Hematopoietic multipotent progenitor cell treated with erythropoietin and hydrocortisone succinate and interleukin-3 and kit ligand, for 6 days (in vitro differentiated cells): ENCODE measurements at places on chromosomes 6 and 20.

DNA sequence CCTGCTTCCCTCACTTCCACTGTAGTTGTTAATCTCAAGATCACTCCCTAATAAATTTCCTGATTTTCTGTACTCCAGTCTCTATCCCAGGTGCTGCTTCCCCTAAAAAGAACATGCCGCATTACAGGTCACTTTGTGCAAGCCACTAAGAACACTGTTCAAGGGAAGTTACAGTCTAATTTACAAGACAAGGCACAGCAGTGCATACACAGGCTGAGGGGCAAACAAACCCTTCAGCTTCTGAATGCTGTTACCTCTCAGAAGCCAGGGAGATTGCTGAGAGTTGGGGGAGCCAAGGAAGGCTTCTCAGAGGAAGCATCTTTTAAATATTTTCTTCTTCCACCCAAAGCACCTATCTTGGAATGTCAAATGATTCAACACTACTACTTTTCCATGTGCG lies 445.3 kb upstream of the FLRT3 start:
- DNase-seq = no peak

GRCh38 chr6:116409756-116410155 lies 39.0 kb downstream of the DSE start:
- DNase-seq = peak; percentile 25

DNA sequence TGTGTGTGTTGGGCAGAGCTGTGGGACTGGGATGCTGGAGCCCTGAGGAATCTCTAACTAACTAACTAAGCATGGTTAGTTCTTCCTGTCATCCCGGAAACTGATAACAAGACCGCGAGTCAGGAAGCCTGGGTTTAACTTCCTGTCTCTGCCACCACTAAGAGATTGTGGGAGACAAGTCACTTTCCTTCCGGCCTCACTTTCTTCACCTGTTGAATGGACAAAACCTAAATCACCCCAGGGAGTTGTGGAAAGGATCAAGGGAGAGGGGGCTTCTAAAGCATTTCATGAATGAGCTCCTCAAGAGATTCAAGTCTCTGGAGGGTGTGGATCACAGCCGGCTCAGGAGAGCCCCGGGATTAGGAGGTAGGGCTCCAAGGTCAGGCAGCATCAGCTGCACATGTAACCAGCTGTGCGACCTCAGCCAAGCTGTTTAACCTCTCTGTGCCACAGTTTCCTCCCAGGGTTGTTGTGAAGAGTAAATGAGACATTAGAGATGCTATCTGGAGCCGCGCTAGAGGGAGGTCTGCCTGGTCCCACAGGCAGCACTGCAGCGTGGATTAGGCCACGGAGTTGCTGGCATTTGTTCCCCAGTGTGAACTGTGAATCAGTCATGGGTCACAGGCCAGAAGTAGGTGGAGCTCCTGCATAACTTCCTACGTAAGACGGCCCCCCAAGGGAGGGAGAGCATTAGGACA lies 105.1 kb downstream of the TOX2 start:
- DNase-seq = peak; percentile 12

DNA sequence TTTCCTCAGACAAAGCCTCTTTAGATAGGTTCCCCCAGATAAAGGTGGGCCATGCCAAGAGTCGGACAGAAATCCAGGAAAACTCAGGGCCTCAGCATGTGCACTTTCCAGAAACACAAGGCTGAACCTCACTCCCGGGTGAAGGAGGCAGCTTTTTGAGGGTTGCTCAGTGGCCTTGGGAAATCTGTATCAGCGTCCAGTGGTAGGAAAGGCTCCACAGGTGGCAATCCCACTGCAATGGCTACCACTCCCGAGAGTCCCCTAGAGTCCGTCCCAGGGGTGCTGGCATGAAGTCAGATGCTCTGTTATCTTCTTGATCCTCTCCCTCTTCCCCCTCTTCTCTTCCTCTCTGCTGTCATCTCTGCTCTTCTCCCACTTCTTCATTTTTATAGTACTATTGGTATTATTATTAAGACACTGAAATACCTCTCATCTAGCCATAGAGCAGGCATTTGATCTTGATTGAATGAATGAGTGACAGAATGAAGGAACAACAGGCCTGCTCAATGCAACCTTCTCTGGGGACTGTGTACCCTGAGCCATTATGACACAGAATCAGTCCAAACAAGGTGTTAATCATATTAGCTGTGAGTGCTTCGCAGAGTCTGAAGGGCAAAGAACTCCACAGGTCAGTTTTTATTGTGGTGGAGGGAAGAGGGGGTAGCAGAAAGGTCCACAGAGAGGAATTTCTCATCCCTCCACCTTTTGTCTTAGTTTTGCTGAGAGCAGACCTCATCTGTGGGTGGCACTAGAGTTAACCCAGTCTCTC lies 13.3 kb downstream of the SLC22A1 start:
- DNase-seq = no peak

- DNase-seq = no peak
These were observed 71.9 kb downstream of the OPN5 start for GRCh38 chr6:47853766-47854165.
